ENCODE measurements at places on chromosomes 2 and 18.

DNA sequence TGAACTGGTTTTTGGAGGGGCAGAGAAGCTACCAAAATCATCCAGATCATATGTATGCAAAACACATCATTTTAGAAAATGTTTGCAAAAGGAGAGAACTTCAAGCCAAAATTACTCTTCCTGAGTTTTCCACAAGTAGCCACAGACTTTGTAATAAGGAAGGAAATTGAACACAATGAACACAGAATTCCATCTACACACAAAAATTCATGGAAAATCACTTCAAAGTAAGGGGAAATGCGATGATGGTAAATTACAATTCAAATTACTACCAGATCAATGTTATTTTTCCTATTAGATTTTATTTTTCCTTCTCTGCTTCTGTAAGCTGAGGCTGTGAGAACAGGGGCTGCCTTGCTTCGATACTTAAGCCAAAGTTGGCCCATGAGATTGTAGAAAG, 172.1 kb upstream of the ARL4C start:
- no peak for DNase-seq
- no peaks in the 10 kb centered on the region for H3K27me3 ChIP-seq
- H3K27ac ChIP-seq, result no peak overlapping the region
- no peaks in the 10 kb centered on the region for H3K36me3 ChIP-seq

DNA sequence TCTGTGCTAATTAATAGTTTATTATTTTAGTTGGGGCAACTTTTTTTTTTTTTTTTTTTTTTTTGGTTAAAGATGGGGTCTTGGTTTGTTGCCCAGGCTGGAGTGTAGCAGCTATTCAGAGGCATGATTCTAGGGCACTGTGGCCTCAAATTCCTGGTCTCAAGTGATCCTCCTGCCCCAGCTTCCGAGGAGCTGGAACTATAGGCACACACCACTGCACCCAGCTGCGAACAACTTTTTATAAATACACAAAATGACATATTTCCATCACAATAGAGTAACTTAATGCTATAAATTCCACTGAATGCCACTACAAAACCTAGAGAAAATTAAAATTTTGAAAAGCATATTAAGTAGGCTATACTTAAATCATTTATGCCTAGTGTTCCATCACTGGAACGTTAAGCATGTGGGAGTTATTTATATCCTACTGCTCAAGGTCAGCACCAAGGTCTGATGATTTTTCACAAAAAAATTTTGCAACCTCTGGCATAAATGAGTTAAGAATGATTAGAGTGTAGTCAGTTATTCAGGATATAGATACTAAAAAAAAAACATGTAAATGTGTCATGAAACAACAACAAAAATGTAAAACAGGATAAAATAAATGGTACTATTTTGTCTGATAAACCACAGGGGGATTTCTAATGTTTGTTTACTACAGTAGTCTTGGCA, 46.8 kb downstream of the GFPT1 start:
- H3K4me1 ChIP-seq, result no peaks in the 10 kb centered on the region
- peak overlapping the region; percentile 49 for H3K27ac ChIP-seq
- DNase-seq, result no peak
- H3K36me3 ChIP-seq, result peaks cover 83% of the 10 kb centered on the region
- no peak overlapping the region for H3K4me3 ChIP-seq
- no peaks in the 10 kb centered on the region for H3K27me3 ChIP-seq

- no peaks in the 10 kb centered on the region for H3K36me3 ChIP-seq
- no peak overlapping the region for H3K4me3 ChIP-seq
- no peak for DNase-seq
- no peak overlapping the region for H3K27ac ChIP-seq
- H3K27me3 ChIP-seq, result no peaks in the 10 kb centered on the region
These were observed 90.4 kb downstream of the GULP1 start for GRCh38 chr2:188382107-188382506.

GRCh38 chr2:129929321-129930290, 49.9 kb upstream of the RAB6C start:
- peaks cover 16% of the 10 kb centered on the region for H3K27me3 ChIP-seq
- H3K36me3 ChIP-seq, result no peaks in the 10 kb centered on the region
- peak; percentile 18 for DNase-seq
- H3K27ac ChIP-seq, result no peak overlapping the region

GRCh38 chr2:190889175-190889943, 8.7 kb downstream of the GLS start:
- H3K4me3 ChIP-seq, result no peak overlapping the region
- peaks cover 37% of the 10 kb centered on the region for H3K4me1 ChIP-seq
- H3K27ac ChIP-seq, result peak overlapping the region; percentile 73
- H3K36me3 ChIP-seq, result no peaks in the 10 kb centered on the region

DNA sequence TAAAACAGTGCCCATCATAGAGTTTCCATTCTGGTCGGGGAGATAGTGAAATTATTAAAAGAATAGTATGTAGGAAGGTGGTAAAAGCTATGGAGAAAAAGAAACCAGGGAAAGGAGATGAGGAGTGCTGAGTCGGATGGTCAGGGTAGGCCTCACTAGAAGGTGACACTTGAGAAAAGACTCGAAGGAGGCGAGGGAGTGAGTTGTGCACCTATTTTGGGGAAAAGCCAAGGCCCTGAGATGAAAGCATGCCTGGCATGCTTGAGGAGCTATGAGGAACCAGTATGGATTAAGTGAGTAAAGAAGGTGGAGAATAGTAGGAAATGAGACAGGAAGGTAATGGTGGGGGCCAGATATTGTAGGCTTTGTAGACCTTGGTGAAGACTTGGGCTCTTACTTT, 7.3 kb upstream of the TTLL4 start:
- no peaks in the 10 kb centered on the region for H3K27me3 ChIP-seq
- no peaks in the 10 kb centered on the region for H3K4me1 ChIP-seq

- no peaks in the 10 kb centered on the region for H3K36me3 ChIP-seq
- H3K27ac ChIP-seq, result no peak overlapping the region
- DNase-seq, result no peak
- no peaks in the 10 kb centered on the region for H3K27me3 ChIP-seq
- no peaks in the 10 kb centered on the region for H3K4me1 ChIP-seq
These were observed 70.4 kb downstream of the APLF start for GRCh38 chr2:68537809-68538208.

DNA sequence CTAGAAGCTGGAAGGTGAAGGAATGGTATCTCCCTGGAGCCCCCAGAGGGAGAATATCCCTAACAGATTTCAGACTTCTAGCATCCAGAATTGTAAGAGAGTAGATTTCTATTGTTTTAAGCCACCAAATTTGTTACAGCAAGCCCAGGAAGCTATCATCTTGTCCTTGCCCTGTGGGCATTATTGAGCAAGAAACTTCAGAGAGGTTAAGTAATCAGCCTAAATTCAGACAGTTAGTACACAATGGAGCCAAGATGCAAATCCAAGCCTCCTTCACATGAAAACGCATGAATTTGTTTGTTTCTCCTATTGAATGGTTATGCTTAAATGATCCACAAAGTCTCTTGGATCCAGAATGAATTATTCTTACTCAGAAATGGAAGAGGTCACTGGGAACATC, 55.2 kb upstream of the TRIB2 start:
- H3K4me3 ChIP-seq, result no peak overlapping the region
- DNase-seq, result peak; percentile 91
- H3K4me1 ChIP-seq, result peaks cover 10% of the 10 kb centered on the region
- H3K27ac ChIP-seq, result no peak overlapping the region
- no peaks in the 10 kb centered on the region for H3K27me3 ChIP-seq

- no peak for DNase-seq
- H3K27ac ChIP-seq, result no peak overlapping the region
- no peaks in the 10 kb centered on the region for H3K36me3 ChIP-seq
- H3K4me1 ChIP-seq, result peaks cover 10% of the 10 kb centered on the region
- no peaks in the 10 kb centered on the region for H3K27me3 ChIP-seq
These were observed 679.2 kb downstream of the NYAP2 start for GRCh38 chr2:226078666-226079065.

DNA sequence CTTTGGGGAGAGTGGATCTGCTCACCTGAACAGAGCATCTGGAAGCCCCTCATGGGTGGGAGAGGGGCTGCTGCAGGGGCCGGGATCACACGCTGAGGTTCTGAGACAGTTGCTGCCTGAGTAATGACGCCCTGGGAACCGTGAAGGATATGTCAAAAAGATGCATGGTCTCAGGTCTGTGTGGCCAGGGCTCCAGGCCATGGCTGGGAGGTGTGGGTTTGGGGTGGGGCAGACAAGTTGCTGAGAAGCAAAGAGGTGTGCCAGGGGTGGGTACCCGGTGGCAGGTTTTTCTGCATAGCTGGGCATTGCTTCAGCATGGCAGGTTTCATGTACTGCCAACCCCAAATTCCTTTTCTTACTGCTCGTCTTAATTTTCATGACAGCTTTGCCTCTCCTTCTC, 133.5 kb downstream of the RPIA start:
- no peaks in the 10 kb centered on the region for H3K36me3 ChIP-seq
- no peak for DNase-seq
- no peak overlapping the region for H3K4me3 ChIP-seq
- no peaks in the 10 kb centered on the region for H3K4me1 ChIP-seq

DNA sequence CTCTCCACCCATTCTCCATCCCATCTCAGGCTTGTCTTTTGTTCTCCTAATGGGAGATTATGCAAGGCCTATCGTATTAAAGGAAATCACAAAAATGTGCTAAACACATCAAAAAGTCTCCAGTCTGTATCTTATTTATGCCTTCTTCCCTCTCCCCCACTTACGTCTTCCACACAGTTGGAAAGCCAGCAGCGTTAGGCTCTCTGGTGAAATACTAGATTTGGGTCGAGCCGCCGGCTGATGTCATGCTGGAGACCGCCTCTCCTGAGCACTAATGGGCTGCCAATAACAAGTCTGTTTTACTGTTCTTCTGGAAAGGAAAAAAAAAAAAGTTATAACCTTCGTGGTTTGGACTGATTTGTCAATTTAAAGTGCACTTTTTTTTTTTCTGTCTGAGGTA, 182.7 kb upstream of the SIX2 start:
- no peak overlapping the region for H3K27ac ChIP-seq
- no peak for DNase-seq
- no peaks in the 10 kb centered on the region for H3K27me3 ChIP-seq
- no peak overlapping the region for H3K4me3 ChIP-seq
- H3K4me1 ChIP-seq, result peaks cover 23% of the 10 kb centered on the region

DNA sequence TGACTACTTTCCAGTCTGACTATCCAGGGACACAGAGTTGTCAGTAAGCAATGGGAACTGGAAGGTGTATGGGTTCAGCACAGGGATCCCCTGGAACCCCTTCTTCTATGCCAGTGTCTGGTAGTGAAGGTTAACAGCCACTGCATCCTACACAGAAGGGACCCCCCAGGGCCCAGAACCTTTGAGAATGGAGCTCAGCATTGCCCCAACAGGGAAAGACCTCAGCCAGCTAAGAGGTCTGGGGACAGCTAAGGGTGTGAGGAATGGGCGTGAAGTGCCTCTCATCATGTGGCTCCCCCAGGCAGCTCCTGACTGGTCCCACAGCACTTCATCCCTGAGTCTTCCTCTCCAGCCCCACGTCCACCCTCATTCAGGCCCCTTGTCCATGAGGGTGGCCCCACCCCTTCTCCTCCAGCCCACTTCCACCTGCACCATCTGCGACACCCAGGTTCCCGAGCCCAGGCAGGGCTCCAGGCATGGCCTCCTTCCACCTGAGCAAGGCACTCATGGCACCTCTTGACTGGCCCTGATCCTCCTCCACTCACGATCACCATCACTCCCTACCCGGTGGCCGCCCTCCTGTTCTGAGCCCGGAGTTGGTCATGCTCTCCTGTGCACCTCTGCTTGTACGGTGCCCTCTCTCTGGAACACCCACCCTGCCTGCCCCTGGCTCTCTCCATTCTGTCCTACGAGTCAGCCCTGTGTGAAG, 77.1 kb downstream of the SFXN5 start:
- no peak overlapping the region for H3K4me3 ChIP-seq
- no peak overlapping the region for H3K27ac ChIP-seq
- DNase-seq, result no peak
- H3K4me1 ChIP-seq, result no peaks in the 10 kb centered on the region
- no peaks in the 10 kb centered on the region for H3K27me3 ChIP-seq
